ENCODE measurements at places on chromosomes 13 and 19.

- no peak for DNase-seq
Observed at GRCh38 chr13:50419896-50420295, 404.7 kb downstream of the KCNRG start.

GRCh38 chr19:43607238-43608205, 4.4 kb upstream of the SRRM5 start:
- DNase-seq: no peak

GRCh38 chr13:109156181-109156935, 526.9 kb downstream of the MYO16 start:
- DNase-seq: peak; percentile 84

- DNase-seq: no peak
Observed at GRCh38 chr19:15671891-15672579, 852 bp upstream of the CYP4F12 start.

DNA sequence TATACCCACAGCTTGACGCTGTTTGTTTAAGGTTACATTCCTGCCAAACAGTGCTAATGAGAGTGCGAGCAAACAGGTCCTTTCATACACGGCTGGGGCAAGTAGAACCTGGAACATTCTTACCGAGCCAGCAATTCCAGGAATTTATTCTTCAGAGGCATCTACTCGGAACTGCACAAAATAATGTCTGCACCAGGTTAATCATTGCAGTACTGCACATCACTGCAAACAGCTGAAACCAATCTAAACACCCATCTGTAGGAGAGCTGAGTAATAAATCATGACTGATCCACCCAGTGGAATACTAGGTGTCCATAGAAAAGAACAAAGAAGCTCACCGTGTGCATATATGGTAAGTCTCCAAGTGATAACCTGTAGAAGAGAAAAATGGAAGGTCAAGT, 1.2 kb upstream of the ZNF579 start:
- DNase-seq: no peak

GRCh38 chr13:22893777-22894176, 287.0 kb upstream of the SGCG start:
- DNase-seq: no peak

DNA sequence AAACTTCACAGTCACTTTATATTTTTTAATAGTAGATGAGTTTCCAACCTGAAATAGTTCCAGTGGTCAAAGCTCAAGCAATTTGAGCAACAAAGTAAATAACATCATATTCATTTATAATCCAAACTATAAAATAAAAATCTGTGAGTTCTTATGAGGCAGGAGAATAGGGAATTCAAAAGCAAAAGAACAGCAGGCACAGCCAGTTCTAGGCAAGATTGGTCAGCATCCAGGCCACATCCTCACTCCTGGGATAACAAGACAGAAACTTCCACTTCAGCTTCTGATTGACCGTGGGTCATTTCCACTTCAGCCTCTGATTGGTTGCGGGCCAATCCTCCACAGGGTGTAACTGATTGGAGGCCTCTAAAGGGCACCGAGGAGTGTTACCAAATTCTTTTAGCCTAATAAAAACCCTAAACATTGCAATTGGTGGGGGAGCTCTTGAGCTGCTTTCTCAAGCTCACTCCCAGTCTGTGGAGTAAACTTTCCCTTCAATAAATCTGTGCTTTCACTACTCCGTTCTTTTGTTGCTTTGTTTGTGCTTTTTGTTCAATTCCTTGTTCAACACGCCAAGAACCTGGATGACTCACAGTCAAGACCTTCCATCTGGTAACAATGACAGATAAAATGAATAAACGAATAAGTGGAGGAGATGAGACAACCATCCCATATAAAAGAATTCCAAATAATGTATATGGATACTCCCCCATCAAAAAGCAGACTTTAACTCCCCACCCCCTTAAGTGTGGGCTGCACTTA, 42.6 kb upstream of the AMER2 start:
- peak; percentile 16 for DNase-seq

DNA sequence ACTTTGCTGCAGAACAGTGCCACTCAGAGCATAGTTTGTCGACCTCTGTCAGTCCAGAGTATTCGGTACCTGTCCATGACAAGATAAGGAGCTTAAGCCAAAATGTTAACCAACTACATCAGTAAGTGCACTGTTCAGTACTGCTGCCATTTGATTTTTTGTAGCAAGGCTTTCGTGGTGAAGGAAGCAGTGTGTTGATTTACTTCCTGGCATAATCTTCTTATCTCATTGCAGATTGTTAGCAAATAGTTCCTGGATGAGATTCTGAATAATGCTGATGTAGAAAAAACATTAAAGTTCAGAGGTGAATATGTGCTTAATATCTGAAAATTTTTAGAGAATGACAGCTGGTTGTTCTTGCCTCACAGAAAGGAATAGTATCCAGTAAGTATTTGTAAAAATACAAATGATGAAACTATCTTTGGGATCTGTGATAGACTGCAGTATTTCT, 85.7 kb downstream of the LRRC63 start:
- no peak for DNase-seq

DNA sequence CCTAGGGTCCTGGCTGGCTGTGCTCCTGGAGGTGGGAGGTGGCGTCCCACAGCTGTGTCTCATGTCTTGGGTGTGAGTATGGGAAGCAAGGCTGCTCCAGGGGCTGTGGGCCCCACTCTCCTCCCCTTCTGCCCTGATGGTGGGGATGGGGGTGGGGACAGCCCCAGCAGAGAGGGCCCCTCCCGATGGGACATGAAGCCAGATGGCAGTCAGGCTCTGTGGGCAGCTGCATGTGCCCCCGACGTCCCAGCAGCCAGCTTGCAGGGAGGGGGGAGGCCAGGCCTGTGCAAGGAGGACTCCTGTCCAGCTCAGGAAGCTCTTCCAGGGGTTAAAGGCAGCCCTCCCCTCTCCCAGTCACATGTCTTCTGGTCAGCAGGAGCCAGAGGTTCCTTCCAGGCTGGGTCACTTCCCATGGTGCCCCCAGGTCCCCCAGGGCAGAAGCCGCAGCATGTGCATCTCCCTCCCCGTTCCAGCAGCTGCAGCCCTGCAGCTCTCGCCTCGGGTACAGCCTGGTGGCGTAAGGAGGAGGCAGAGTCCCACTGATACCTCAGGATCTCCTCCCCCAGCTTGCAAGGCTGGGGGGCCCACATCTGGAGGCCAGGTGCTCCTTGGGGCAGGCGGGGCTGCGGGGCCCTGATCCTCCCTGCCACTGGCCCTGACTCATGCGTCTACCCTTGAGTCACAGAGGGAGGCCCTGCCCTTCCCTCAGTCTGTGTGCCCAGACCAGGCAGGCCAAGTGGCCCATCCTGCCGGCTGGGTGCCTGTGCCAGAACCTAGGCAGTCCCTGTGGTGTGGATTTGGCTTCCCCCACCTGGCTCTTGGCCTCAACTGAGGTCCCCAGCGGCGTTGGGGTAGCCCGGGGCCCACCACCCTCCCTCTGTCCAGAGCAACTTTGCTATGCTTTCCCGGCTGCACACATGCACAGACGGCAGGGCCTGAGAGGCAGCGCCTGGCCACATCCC, 13.0 kb downstream of the YIPF2 start:
- peak; percentile 75 for DNase-seq

DNA sequence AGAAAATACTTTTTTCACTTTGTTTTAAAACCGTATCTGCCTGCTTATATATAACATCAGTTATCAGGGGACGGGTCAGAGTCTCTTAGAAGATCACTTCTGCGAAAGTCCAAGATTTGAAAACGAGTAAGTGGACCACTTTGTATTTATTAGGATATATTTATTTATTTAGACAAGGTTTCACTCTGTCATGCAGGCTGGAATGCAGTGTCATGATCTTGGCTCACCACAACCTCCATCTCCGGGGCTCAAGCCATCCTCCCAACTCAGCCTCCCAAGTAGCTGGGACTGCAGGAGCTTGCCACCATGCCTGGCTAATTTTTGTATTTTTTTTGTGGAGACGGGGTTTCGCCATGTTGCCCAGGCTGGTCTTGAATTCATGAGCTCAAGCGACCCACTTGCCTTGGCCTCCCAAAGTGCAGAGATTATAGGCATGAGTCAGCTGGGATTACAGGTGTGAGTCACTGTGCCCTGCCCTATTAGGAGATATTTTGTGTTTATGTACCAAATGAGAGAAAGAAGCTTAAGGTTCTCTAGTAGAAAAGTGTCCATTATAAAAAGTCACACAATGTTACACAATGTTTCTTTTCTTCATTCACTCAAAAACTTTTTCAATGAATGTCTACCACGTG, 39.5 kb downstream of the RASL11A start:
- peak; percentile 56 for DNase-seq

DNA sequence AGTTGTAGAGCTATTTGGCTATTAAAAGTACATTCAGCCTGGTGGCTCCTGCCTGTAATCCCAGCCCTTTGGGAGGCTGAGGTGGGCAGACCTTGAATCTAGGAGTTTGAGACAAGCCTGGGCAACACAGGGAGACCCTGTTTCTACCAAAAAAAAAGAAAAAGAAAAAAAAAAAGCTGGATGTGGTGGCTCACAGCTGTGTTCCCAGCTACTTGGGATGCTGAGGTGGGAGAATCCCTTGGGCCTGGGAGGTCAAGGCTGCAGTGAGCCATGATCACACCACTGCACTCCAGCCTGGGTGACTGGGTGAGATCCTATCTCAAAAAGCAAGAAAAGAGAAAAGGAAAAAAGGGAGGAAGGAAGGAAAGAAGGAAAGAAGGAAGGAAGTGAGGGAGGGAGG, 9.6 kb upstream of the IZUMO2 start:
- no peak for DNase-seq

- peak; percentile 52 for DNase-seq
Observed at GRCh38 chr19:49506575-49507105, 5.8 kb upstream of the FCGRT start.

GRCh38 chr13:89827552-89827951, 1519.9 kb upstream of the MIR17HG start:
- DNase-seq: no peak

- DNase-seq: no peak
Observed at GRCh38 chr19:28443361-28443760, 769.6 kb downstream of the UQCRFS1 start.

- DNase-seq: no peak
Observed at GRCh38 chr13:27122036-27122435, 49.6 kb downstream of the USP12 start.

DNA sequence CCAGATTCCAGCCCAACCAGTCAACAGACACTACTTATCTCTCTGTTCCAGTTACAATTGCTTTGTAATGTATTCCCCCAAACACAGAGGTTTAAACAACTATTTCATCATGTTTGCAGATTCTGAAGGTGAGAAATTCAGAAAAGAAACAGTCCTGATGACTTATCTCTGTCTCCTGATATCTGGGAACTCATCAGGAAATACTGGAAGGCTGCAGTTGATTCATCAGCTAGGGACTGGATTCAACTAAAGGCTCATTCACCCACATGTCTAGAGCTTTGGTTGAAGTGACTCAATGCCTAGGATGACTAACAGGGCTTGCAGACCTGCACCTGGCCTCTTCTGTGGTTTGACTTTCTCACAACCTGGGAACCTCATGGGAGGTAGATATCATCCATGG, 56.6 kb upstream of the GPC6 start:
- peak; percentile 100 for DNase-seq

- DNase-seq: peak; percentile 57
Observed at GRCh38 chr19:18160971-18161635, 8.1 kb downstream of the PIK3R2 start.

DNA sequence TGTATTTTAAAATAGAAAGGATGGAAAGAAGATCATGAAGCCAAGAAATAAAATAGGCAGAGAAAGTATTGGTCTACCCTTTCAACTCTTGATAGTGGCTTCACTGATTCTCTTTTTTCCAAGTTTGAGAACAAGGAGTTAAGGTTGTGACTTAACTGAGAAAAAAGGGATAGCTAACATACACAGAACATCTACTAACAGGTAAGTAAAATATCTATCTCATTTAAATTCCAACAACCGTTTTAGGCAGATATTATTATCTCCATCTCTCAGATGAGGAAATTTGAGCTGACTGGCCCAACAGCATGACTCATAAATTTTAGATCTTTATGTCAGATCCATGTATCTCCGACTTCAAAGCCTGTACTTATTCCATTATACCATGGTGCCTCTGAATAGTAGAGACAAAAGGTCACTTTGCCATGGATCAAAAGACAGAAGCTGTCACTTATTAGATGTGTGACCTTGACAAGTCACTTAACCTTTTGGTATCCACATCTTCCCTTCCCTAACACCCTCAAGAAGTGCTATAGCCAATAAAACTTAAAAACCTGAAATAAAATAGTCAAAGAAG, 152.1 kb downstream of the DACH1 start:
- no peak for DNase-seq

- no peak for DNase-seq
Observed at GRCh38 chr19:50244695-50245094, 41.3 kb downstream of the MYH14 start.

DNA sequence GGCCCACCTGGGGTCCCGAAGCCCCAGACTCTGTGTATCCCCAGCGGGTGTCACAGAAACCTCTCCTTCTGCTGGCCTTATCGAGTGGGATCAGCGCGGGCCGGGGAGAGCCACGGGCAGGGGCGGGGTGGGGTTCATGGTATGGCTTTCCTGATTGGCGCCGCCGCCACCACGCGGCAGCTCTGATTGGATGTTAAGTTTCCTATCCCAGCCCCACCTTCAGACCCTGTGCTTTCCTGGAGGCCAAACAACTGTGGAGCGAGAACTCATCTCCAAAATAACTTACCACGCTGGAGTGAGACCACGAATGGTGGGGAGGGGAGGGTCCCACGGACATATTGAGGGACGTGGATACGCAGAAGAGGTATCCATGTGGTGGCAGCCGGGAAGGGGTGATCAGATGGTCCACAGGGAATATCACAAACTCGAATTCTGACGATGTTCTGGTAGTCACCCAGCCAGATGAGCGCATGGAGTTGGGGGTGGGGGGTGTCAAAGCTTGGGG, 1.0 kb upstream of the ICAM5 start:
- no peak for DNase-seq

GRCh38 chr19:21580101-21580500, 74.7 kb downstream of the ZNF429 start:
- no peak for DNase-seq

DNA sequence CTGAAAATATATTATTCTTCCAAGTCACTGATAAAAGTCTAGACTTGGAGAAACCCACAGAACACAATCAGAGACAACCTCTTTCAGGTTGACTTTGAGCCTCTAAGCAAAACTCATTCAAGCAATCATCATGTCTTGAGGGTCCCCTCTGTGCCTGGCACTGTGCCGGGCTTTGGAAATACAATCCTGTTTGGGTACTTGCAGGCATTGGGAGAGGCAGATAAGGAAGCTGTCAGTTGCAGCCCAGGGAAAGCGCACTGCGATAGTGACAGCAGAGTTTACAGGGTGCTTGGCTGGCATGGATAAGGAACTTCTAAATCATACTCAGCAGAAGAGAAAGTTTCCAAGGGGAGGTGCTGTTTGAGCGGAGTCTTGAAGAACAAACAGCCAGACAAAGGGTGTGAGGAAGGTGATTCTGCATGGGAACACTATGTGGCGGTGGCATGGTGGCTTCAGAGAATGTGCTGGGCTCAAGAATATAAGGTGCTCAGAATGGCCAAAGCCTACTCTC, 9.1 kb downstream of the SERP2 start:
- no peak for DNase-seq

DNA sequence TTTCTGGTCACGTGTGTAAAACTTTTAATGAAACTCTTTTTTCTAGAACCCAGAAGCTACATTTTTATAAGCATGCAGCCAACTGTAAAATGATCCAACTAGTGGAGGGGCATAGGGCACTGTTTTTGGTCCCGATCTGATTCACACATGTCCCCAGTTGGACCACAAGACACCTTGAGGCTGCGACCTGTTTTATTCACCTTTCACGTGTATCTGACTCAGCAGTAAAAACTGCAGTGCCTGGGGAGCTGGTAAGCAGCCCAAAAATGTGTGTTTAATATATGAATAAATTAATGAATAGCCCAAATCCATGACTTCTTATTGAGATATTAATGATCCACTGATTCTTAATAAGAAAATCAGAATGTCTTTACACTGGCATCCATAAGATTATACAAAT, 140.4 kb downstream of the COL4A1 start:
- DNase-seq: no peak
